ENCODE measurements at places on chromosomes 13 and 19.

- no peak for DNase-seq
Observed at GRCh38 chr19:17778968-17779929, 15.7 kb upstream of the B3GNT3 start.

DNA sequence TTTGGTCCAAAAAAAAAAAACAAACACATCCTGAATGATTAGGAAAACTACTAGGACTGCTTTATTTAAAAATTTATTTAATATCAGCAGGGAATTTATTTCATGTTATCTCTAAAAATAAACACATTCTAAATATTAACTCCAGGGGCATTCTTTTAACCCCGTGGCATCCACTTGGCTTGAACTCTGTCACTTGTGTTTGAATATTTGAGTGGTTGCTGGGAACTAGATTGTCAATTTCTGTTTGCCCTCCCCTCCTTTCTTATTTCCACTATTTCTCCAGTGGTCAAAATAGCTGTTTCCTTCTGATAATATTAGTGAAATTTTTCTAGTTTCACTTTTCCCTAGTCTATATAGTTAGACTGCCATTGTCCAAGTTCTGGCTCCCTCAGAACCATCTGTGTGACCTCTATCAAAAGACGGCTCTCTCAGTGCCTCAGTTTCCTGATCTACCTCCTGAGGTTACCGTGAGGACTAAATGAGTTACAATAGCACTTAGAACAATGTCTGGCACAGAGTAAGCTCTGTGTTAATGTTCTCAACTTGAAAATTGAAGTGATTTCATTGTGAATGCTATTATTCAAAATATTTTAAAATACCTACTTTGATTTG is 107.3 kb downstream of the FGF14 start:
- no peak for DNase-seq

GRCh38 chr19:58544591-58545285 is 874 bp downstream of the TRIM28 start:
- no peak for DNase-seq

- DNase-seq, result no peak
Observed at GRCh38 chr13:52833296-52833875, 15.1 kb downstream of the PCDH8 start.

DNA sequence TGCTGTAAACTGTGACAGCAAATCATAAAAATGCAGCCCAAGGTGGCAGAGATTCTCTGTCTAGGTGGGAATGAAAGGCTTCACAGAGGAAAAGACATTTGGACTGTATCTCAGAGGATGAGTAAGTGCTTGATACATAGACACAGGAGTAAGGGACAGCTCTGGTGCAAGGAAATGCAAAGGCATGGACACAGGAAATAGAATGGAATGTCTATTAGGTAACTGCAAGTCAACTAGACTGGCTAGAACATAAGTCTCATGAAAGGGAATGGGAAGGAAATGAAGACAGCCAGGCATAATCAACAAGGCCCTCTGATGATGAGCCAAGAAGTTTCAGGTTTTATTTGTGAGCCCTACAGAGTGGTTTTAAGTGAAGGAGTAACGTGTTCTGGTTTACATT is 321.7 kb downstream of the SUCLA2 start:
- no peak for DNase-seq

DNA sequence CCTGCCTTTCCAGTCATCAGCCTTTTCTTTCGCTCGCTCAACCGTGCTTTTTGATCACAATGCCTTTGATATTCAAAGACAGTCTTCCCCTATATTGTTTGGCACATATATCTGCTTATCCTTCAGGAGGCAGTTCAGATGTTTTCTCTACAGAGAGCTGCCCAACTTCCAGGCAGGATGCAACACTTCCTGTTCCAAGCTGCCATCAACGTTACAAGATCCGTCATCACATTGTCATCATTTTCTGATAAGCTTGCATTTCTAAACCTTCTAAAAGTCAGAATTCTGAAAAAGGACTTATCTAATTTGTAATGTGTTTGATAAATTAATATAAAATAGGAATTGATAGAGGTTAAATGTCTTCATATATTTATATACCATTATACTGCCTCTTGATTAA is 574.2 kb downstream of the TBC1D4 start:
- DNase-seq, result no peak

- no peak for DNase-seq
Observed at GRCh38 chr13:47256618-47257017, 359.8 kb upstream of the HTR2A start.

DNA sequence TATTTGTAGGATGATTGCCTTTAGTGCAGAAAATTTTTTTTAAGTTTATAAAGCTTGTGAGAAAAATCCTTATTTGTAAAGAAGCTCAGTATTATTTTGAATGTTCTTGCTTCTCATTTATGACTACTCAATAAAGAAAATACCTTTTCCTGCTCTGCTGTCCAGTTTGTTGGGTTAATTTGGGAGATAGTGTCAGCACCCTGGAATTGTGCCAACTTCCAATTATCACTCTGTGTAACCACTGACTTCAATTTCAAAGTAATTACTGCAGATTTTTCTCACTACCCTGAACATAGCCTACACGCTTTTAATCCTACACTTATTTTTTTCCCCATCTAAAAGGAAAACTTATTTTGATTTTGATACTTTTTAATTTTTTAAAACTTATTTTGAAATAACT is 93.1 kb downstream of the GGACT start:
- DNase-seq, result no peak

DNA sequence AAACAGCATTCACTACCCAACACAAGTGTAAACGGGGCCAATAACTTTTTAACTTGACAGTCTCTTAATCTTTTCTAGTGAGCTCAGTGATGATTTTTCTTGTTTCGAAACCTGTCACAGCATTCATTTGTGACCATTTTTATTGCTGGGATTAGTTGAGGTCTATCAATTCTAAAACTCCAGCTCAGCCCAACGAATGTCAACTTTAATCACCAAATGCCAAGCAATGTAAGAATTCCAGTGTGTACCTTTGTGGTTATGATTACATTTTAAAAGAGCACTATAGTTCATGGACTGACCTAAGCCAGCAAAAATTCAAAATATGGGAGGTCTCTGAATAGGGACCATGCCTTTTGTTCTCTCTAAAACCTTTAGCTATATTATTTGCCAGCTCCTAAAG is 694.3 kb upstream of the SGCG start:
- no peak for DNase-seq

- no peak for DNase-seq
Observed at GRCh38 chr13:23868521-23868920, 20.7 kb downstream of the MIPEP start.

- no peak for DNase-seq
Observed at GRCh38 chr19:36103842-36104552, 6.9 kb upstream of the OVOL3 start.

DNA sequence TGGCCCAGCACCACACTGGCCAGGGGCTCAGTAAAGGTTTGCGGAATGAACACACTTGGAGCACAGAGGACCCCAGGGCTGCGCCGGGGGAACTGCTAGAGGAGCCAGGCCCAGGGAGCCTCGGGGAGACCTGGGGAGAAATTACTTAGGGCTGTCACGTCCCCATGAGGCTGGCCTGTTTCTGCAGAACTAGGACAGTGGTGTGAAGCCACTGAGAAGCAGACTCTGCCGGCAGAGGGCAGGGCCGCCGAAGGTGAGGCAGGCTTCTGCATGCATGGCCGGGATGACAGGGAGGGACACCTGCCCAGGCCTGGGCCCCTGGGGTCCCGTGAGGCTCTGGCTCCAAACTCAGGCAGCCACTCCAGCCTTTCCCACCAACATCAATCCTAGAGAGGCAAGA is 26.4 kb downstream of the ELAVL1 start:
- no peak for DNase-seq

DNA sequence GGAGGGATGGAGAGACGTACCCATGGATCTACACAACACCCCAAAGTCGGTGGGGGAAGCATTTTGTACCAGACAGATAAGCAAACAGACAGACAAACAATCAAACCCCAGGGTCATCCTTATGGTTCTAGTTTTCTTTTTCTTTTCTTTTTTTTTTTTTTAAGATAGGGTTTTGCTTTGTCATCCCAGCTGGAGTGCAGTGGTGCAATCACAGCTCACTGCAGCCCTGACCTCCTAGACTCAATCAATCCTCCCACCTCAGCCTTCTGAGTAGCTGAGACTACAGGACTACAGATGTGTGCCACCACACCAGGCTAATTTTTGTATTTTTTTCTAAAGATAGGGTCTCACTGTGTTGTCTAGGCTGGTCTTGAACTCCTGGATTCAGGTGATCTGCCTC is 17.9 kb upstream of the FBL start:
- DNase-seq, result no peak

- DNase-seq, result no peak
Observed at GRCh38 chr13:51912511-51913225, 50.9 kb downstream of the CCDC70 start.

- no peak for DNase-seq
Observed at GRCh38 chr19:17227798-17228367, 1.9 kb downstream of the OCEL1 start.

GRCh38 chr19:45828945-45829344 is 13.8 kb upstream of the RSPH6A start:
- no peak for DNase-seq

- no peak for DNase-seq
Observed at GRCh38 chr13:43874504-43875092, 4.9 kb downstream of the CCDC122 start.

- DNase-seq, result no peak
Observed at GRCh38 chr19:29841559-29842367, 30.0 kb downstream of the CCNE1 start.

- DNase-seq, result no peak
Observed at GRCh38 chr13:99280166-99280565, 22.0 kb upstream of the GPR18 start.

- DNase-seq, result no peak
Observed at GRCh38 chr19:30566681-30567420, 194.7 kb downstream of the ZNF536 start.

GRCh38 chr19:41845051-41845590 is 279 bp downstream of the DMRTC2 start:
- no peak for DNase-seq

GRCh38 chr13:73958657-73959397 is 175.4 kb downstream of the KLF12 start:
- DNase-seq, result no peak

- DNase-seq, result no peak
Observed at GRCh38 chr13:50334944-50335343, 319.7 kb downstream of the KCNRG start.

- DNase-seq, result no peak
Observed at GRCh38 chr13:92967923-92968322, 258.7 kb upstream of the GPC6 start.
